ENCODE measurements at places on chromosomes 7 and 10. TPM values are rescaled to one million over a fixed set of nuclear protein-coding genes. Genes with fewer than 3 reads are reported as not detected.
A peak's percentile ranks its signal among the peaks of the same experiment; 100 is the strongest.

- H3K27ac ChIP-seq, result no peak overlapping the region
- H3K4me1 ChIP-seq, result no peaks in the 10 kb centered on the region
- H3K36me3 ChIP-seq, result no peaks in the 10 kb centered on the region
- no peak overlapping the region for H3K4me3 ChIP-seq
- DNase-seq, result no peak
These were observed 58.7 kb upstream of the TFEC start for GRCh38 chr7:116089293-116089692.

GIMAP7 gene
- 47.3 TPM for total RNA-seq

BAZ1B gene
- total RNA-seq, result 118 TPM

FAM131B gene
- total RNA-seq, result 2.4 TPM

DNA sequence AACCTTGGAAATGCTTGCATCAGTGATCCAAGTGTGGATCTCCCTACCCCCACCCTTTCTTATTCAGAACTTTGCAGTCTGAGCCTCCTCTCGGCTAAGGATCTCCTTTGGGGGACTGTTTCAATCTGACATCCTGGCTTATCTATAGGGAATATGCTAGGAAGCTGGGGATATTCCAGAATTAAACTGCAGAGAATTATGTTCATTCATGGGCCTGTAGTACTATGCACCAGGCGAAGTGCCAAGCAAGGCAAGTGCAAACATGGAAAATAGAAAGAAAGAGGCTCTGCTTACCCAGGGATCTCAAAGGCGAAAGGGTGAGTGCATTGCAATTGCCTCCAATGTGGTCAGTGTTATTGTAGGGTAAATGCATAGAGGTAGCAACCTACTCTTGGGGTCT lies 96.5 kb downstream of the CACNB2 start:
- no peaks in the 10 kb centered on the region for H3K27me3 ChIP-seq
- no peak overlapping the region for H3K27ac ChIP-seq
- H3K4me1 ChIP-seq, result no peaks in the 10 kb centered on the region
- no peaks in the 10 kb centered on the region for H3K36me3 ChIP-seq
- H3K4me3 ChIP-seq, result no peak overlapping the region

GRCh38 chr7:148715027-148715426 lies 16.3 kb downstream of the CUL1 start:
- H3K36me3 ChIP-seq, result no peaks in the 10 kb centered on the region
- DNase-seq, result no peak
- H3K4me1 ChIP-seq, result peaks cover 55% of the 10 kb centered on the region
- no peak overlapping the region for H3K4me3 ChIP-seq

GRCh38 chr10:23439452-23439960 lies 631 bp downstream of the OTUD1 start:
- no peaks in the 10 kb centered on the region for H3K36me3 ChIP-seq
- peak overlapping the region; percentile 40 for H3K4me3 ChIP-seq
- peak overlapping the region; percentile 70 for H3K27ac ChIP-seq
- no peak for DNase-seq

GRCh38 chr7:55912748-55913158 lies 25.5 kb downstream of the ZNF713 start:
- no peak overlapping the region for H3K4me3 ChIP-seq
- no peak for DNase-seq
- no peaks in the 10 kb centered on the region for H3K27me3 ChIP-seq
- no peaks in the 10 kb centered on the region for H3K36me3 ChIP-seq
- H3K27ac ChIP-seq, result no peak overlapping the region
- H3K4me1 ChIP-seq, result no peaks in the 10 kb centered on the region

DNA sequence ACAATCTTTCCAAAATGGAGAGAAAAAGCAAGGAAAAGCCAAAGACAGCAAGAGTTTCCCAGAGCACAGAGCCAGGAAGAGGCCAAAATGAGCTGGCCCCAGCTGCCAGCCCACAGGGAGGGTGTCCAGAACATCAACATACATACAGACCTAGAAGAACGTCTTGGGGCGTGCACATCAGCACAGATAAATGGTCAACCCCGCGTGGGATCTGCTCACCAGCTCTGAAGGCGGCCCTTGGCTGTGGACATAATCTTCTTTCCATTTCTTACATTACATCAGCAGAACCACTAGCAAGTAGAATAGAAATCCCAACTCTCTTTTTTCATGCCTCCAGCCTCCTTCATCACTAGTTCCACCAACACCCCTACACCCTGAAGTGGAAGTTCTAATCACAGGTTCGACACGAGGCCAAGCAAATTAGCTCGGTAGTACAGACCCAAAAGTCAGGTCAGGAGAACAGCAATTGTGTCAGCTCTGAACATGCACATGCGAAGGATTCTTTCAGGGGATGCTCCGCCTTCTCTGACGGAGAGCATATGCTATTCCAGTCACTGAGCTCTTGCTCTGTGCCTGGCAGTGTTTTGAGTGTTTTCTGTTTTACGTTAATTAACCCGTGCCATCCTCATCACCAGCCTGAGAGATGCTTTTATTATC lies 16.4 kb downstream of the SH3PXD2A start:
- no peaks in the 10 kb centered on the region for H3K27me3 ChIP-seq
- no peak overlapping the region for H3K27ac ChIP-seq
- no peak for DNase-seq
- H3K4me3 ChIP-seq, result no peak overlapping the region
- H3K4me1 ChIP-seq, result no peaks in the 10 kb centered on the region
- H3K36me3 ChIP-seq, result no peaks in the 10 kb centered on the region

PARD3 gene
- total RNA-seq, result 0.27 TPM

LRRC17 gene
- total RNA-seq, result not detected

GRCh38 chr10:106711313-106711906 lies 453.1 kb downstream of the SORCS1 start:
- no peaks in the 10 kb centered on the region for H3K36me3 ChIP-seq
- H3K27me3 ChIP-seq, result no peaks in the 10 kb centered on the region
- DNase-seq, result no peak
- no peak overlapping the region for H3K4me3 ChIP-seq
- H3K27ac ChIP-seq, result no peak overlapping the region
- no peaks in the 10 kb centered on the region for H3K4me1 ChIP-seq

CRTAC1 gene
- not detected for total RNA-seq

DNA sequence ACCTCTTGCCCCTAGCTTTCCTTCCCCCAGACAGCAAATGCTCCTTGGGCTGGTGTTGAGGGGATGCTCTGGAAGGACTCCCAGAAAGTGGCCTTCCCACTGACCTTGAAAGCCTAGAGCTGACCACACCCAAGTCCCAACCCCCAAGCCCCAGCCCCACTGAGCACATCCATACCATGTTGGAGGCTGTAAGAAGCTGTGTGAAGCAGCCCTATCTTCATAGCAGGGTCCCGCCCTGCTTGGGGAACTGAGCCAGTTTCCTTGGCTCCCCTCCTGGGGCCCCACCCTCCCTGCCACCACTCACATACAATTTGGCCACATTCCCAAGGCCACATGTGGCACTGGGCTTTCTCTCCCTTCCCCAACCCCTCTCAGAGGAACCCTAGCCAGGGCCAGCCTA lies 72.3 kb upstream of the CACUL1 start:
- no peak overlapping the region for H3K27ac ChIP-seq
- H3K36me3 ChIP-seq, result no peaks in the 10 kb centered on the region
- no peaks in the 10 kb centered on the region for H3K27me3 ChIP-seq
- H3K4me3 ChIP-seq, result no peak overlapping the region

DNA sequence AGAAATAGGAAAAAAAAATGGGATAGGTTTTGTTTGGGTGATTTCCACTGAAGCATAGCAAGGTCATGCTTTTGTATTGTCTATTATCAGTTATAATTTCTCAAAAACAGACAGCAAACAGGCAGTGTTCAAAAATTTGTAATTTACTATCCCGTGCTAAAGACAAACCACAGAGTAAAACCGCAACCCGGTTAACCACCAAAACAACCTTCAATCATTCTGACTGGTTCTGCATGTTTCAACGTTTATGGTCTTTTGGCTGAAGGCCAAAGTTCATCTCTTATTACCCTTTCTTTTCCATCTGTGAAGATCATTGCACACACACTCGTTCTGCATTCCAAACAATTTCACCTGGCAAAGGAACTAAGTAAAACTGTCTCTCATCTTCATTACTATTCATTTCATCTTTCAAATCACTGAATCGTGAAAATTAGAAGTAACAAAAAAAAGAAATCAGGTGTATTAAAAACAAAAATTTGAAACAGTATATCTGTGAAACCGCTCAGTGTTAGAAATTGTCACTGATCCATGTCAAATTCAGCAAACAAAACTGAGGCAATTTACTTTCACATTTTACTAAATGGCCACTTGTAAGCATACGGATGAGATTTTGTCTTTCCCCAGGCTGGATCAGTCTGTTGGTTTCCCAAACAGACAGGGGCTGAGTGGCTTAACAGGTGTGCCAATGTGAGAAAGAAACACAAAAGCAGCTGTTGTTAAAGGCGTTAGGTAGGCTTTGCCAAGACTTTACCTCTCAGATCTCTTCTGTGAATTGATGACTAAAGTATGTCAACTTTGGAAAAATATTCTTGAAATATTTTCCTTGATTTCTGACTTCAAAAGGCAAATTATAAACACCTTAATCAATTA lies 539.6 kb downstream of the CNTNAP2 start:
- no peaks in the 10 kb centered on the region for H3K4me1 ChIP-seq
- DNase-seq, result no peak
- no peak overlapping the region for H3K4me3 ChIP-seq
- no peaks in the 10 kb centered on the region for H3K36me3 ChIP-seq

AKR1D1 gene
- total RNA-seq, result not detected

PKD1L1 gene
- total RNA-seq, result 0.18 TPM

DNA sequence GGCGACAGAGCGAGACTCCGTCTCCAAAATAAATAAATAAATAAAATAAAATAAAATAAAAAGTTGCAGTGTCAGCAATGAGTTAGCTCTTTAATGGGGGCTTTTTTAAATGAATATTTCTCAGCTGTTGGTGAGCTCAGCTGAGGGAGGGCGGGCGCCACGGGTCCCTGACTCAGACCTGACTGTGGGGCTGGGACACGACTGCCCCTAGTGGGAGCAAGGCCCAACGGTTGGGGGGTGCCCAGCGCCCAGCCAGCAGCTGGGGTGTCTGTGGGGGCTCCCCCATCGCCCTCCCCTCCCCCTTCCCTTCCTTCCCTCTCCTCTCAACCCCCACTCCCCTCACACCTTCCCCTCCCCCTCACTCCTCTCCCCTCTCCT lies 46.6 kb downstream of the PWWP2B start:
- DNase-seq, result peak; percentile 68
- H3K36me3 ChIP-seq, result no peaks in the 10 kb centered on the region
- H3K27me3 ChIP-seq, result no peaks in the 10 kb centered on the region
- peaks cover 43% of the 10 kb centered on the region for H3K4me1 ChIP-seq

- DNase-seq, result no peak
- no peak overlapping the region for H3K4me3 ChIP-seq
- H3K4me1 ChIP-seq, result peaks cover 30% of the 10 kb centered on the region
- H3K27me3 ChIP-seq, result peaks cover 4% of the 10 kb centered on the region
- no peaks in the 10 kb centered on the region for H3K36me3 ChIP-seq
These were observed 644 bp upstream of the ABI1 start for GRCh38 chr10:26861205-26861998.

- no peak for DNase-seq
- H3K4me3 ChIP-seq, result no peak overlapping the region
- H3K27me3 ChIP-seq, result no peaks in the 10 kb centered on the region
- no peak overlapping the region for H3K27ac ChIP-seq
These were observed 2.8 kb downstream of the SEC31B start for GRCh38 chr10:100516847-100517246.

DNA sequence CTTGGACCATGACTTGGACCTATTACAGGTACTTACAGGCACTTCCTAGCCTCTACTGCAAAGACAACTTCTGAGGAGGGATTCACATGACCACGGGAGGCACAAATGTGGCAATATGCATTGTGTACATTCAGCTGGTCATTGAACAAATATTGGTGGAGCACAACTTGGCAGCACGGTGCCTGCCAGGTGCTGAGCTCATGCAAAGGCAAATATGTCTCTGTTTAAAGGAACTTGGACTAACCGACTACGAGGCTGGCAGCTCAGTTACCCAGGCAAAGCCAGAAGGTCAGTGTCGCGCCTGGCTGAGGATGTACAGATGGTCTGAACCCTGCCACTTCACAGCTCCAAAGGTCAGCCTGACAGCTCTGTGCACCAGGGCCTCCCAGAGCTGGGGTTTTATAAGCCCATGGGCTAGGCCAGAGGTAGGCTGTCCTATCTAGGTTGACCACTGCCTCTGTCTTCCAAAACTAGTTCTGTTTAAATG lies 6.1 kb downstream of the DENND11 start:
- H3K27me3 ChIP-seq, result no peaks in the 10 kb centered on the region
- no peak for DNase-seq
- peaks cover 28% of the 10 kb centered on the region for H3K4me1 ChIP-seq
- H3K36me3 ChIP-seq, result no peaks in the 10 kb centered on the region

DNA sequence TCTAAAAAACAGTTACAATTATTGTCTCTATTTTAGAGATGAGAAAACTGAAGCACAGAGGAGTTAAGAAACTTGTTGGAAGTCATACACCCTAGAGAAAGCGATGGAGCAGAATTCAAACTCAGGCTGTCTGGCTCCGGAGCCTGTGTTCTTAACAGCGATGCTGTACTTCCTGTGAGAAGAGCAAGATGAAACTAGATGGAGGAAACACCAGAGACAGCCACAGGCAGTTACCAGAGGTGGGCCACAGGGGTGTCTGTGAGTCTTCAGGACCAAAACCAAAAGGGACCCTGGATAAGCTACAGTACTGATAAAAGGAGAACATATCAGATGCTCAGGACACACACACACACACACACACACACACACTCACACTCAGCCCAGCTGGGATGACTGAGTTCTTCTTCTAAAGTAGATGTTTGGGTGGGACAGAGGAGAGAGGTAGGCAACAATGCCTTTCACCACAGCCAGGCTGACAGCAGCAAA lies 289.2 kb downstream of the FZD1 start:
- no peak for DNase-seq
- H3K4me3 ChIP-seq, result no peak overlapping the region
- H3K4me1 ChIP-seq, result no peaks in the 10 kb centered on the region
- no peaks in the 10 kb centered on the region for H3K36me3 ChIP-seq

WNT8B gene
- total RNA-seq, result not detected

- H3K4me1 ChIP-seq, result no peaks in the 10 kb centered on the region
- H3K27me3 ChIP-seq, result no peaks in the 10 kb centered on the region
- H3K27ac ChIP-seq, result no peak overlapping the region
- DNase-seq, result no peak
- no peaks in the 10 kb centered on the region for H3K36me3 ChIP-seq
These were observed 199.5 kb downstream of the GFRA1 start for GRCh38 chr10:116073510-116073909.

PRDX3 gene
- 203 TPM for total RNA-seq

DNA sequence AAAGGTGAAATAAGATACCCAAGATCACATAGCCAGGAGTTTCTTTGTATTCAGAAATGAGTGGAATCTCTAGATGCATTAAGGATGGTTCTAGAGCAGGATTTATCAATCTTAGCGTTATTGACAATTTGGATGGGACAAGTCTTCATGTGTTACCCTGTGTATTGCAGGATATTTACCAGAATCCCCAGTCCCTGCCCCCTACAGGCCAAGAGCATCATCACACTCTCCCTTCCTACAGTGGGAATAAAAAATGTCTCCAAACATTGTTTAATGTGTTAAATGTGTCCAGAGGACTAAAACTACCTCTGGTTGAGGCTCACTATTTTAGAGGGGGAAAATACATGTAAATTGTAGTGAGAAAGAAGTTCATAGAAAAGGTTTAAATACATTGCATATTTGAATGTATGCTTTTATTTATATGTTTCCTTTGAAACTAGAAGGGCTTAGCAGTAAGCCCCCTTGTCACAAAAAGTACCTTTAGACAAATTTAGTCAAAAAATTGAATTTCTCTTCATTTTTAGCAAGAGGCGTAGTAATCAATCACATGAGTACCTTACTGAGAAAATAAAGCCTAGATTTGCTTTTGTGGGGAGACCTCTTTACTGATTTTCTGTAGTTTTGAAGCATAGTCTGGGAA lies 141.2 kb downstream of the MLLT10 start:
- no peaks in the 10 kb centered on the region for H3K4me1 ChIP-seq
- H3K27me3 ChIP-seq, result no peaks in the 10 kb centered on the region
- no peak overlapping the region for H3K27ac ChIP-seq
- peaks cover 4% of the 10 kb centered on the region for H3K36me3 ChIP-seq
- H3K4me3 ChIP-seq, result no peak overlapping the region

- DNase-seq, result no peak
- no peak overlapping the region for H3K4me3 ChIP-seq
- no peaks in the 10 kb centered on the region for H3K4me1 ChIP-seq
These were observed 133.4 kb upstream of the PFKP start for GRCh38 chr10:2933924-2934323.

Measured in CD8-positive, alpha-beta memory T cell (primary cell).